ENCODE measurements at places on chromosomes 6 and 20.

DNA sequence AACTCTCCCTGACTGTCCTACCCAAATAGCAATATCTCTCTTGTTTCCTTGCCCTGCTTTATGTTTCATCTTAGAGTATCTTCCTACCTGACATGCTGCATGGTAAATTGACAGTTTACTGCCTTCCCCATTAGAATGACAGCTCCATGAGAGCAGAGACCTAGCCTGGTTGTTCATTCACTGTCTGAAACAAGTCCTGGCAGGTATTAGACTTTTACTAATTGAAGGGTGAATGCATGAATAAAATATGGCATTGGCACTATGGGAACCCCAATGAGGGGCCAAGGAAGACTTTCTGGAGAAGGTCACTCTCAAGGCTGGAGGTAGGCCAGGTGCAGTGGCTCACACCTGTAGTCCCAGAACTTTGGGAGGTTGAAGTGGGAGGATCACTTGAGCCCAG, 3.8 kb upstream of the CITED2 start:
- DNase-seq = no peak

- no peak for DNase-seq
These were observed 33.0 kb upstream of the KIAA1586 start for GRCh38 chr6:57013521-57013926.

GRCh38 chr20:10110151-10110550, 75.4 kb downstream of the ANKEF1 start:
- no peak for DNase-seq

DNA sequence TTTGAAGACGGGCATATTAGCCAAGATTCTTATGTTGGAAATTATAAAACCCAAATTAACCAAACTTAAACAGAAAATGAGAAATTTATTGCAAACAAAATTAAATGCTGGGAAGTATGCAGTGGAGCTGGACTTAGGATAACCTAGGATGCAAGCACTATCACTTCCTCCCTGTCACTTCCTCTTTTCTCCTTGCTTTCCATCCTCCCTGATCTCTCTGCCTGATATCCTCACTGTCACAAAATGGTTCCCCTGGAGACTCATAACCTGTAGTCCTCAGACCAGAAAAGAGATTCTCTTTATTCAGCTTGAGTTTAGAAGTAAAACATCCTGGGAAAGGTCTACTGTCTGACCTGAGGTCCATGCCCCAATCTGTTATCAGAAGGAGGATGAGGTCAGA, 7.4 kb upstream of the KLHL32 start:
- DNase-seq = no peak

DNA sequence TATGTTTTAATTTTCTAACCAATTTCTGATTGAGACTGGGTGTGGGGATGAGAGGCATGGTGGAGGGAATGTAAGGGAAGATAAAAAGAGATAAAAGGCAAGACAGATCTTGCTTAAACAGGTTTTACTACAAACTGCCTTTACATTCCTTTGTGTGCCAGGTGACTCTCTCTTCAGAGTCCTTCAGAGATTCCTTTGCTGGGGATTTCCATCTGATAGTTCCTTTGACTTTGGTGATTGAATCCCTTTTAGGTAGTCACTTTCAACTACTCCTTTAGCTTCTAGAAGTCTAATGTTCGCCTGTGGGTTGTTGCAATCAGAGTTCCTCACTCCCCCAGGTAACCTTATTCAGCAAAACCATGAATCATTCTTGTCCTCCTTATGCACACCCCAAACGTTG, 283.3 kb upstream of the MANEA start:
- DNase-seq = no peak

- no peak for DNase-seq
These were observed 39.9 kb downstream of the JARID2 start for GRCh38 chr6:15285682-15286294.
